Fibroblast of the aortic adventitia (primary cell): ENCODE measurements at places on chromosomes 3 and 15. TPM values are rescaled to one million over a fixed set of nuclear protein-coding genes. Genes with fewer than 3 reads are reported as not detected.

MED12L gene
- 0.72 and 1.3 TPM in 2 replicates for total RNA-seq

SLC12A8 gene
- total RNA-seq, result 13.4 and 15.5 TPM in 2 replicates

MEGF11 gene
- 0.36 TPM in 1 of 2 replicates, not detected in the other for total RNA-seq

FOXB1 gene
- not detected in 2 replicates for total RNA-seq

SAMD7 gene
- total RNA-seq, result not detected in 2 replicates

SLITRK3 gene
- total RNA-seq, result not detected in 2 replicates

AQP9 gene
- total RNA-seq, result 0.09 and 1.1 TPM in 2 replicates

SENP8 gene
- total RNA-seq, result 0.98 and 3.8 TPM in 2 replicates

GPR62 gene
- total RNA-seq, result 0.09 TPM in 1 of 2 replicates, not detected in the other

RNU5B-1 gene
- not detected in 2 replicates for total RNA-seq

APOD gene
- total RNA-seq, result 2.9 and 33.3 TPM in 2 replicates

SLC6A1 gene
- total RNA-seq, result not detected in 2 replicates

CACNA2D2 gene
- total RNA-seq, result not detected in 2 replicates

DPPA2 gene
- not detected in 2 replicates for total RNA-seq

RYR3 gene
- total RNA-seq, result under 0.01 TPM in 1 of 2 replicates, not detected in the other

SLC28A2 gene
- total RNA-seq, result not detected in 2 replicates

TM4SF18 gene
- total RNA-seq, result 0.27 and 1.3 TPM in 2 replicates

DPPA4 gene
- total RNA-seq, result not detected in 2 replicates

CYP8B1 gene
- total RNA-seq, result not detected in 2 replicates

MRAS gene
- 31.2 and 53.3 TPM in 2 replicates for total RNA-seq

KBTBD8 gene
- total RNA-seq, result 1.1 and 9.8 TPM in 2 replicates

ZIC1 gene
- 0.18 TPM in 1 of 2 replicates, not detected in the other for total RNA-seq

GRM2 gene
- under 0.01 and 0.25 TPM in 2 replicates for total RNA-seq

FBN1 gene
- total RNA-seq, result 984 and 4,431 TPM in 2 replicates

GOLGA6L9 gene
- total RNA-seq, result 1.2 and 6.3 TPM in 2 replicates

CAMP gene
- total RNA-seq, result not detected in 2 replicates

GOLGA8K gene
- 0.65 TPM in 1 of 2 replicates, not detected in the other for total RNA-seq

GASK1A gene
- total RNA-seq, result 0.63 and 0.82 TPM in 2 replicates

SUSD5 gene
- 1.8 and 2.9 TPM in 2 replicates for total RNA-seq

DZIP1L gene
- 28.3 and 38.2 TPM in 2 replicates for total RNA-seq

ZBTB47 gene
- total RNA-seq, result 22.3 and 41.8 TPM in 2 replicates

PLSCR5 gene
- not detected in 2 replicates for total RNA-seq

MUC13 gene
- not detected in 2 replicates for total RNA-seq

CLDN16 gene
- total RNA-seq, result 0.09 TPM in 1 of 2 replicates, not detected in the other

TM6SF1 gene
- 0.18 TPM in 1 of 2 replicates, not detected in the other for total RNA-seq

MAPKAPK3 gene
- total RNA-seq, result 16.0 and 55.2 TPM in 2 replicates

AADACL2 gene
- total RNA-seq, result 0.90 TPM in 1 of 2 replicates, not detected in the other

FAM219B gene
- total RNA-seq, result 22.7 and 35.9 TPM in 2 replicates

THAP10 gene
- 2.3 and 7.9 TPM in 2 replicates for total RNA-seq

CAPN3 gene
- 1.6 and 2.5 TPM in 2 replicates for total RNA-seq

VEPH1 gene
- 27.4 and 152 TPM in 2 replicates for total RNA-seq

LRRC15 gene
- total RNA-seq, result 0.25 and 10.0 TPM in 2 replicates

SNTN gene
- not detected in 2 replicates for total RNA-seq
